Esophagus muscularis mucosa (tissue), 4 donors: ENCODE measurements at places on chromosomes 1 and 21. TPM values are rescaled to one million over a fixed set of nuclear protein-coding genes. Genes with fewer than 3 reads are reported as not detected.

The ARTN gene
- total RNA-seq = 0.42 TPM

GRCh38 chr1:185681034-185681633 is 53.1 kb upstream of the HMCN1 start:
- H3K27ac ChIP-seq = no peak overlapping the region
- no peaks in the 10 kb centered on the region for H3K27me3 ChIP-seq
- no peak overlapping the region for H3K4me3 ChIP-seq
- no peaks in the 10 kb centered on the region for H3K36me3 ChIP-seq
- no peak for DNase-seq
- H3K4me1 ChIP-seq = no peaks in the 10 kb centered on the region

DNA sequence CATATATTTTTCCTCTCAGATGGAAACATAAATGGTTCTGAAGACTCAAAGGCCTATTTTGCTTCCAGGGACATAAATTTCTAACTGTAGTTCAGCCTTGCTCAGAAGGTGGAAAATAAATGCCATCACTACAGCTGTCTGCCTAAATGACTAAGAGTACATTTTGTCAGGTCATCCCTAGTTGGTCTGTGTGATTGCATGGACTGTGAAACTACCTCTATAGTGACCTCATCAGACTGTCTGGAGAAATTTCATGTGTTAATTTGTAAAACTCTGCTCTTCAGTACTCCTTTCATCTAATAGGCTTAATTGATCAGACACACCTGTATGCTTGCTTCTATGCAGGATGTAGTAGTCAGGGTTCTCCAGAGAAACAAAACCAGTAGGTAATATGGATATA is 886.9 kb downstream of the AMY1C start:
- no peaks in the 10 kb centered on the region for H3K27me3 ChIP-seq
- no peak overlapping the region for H3K4me3 ChIP-seq
- H3K36me3 ChIP-seq = no peaks in the 10 kb centered on the region

DNA sequence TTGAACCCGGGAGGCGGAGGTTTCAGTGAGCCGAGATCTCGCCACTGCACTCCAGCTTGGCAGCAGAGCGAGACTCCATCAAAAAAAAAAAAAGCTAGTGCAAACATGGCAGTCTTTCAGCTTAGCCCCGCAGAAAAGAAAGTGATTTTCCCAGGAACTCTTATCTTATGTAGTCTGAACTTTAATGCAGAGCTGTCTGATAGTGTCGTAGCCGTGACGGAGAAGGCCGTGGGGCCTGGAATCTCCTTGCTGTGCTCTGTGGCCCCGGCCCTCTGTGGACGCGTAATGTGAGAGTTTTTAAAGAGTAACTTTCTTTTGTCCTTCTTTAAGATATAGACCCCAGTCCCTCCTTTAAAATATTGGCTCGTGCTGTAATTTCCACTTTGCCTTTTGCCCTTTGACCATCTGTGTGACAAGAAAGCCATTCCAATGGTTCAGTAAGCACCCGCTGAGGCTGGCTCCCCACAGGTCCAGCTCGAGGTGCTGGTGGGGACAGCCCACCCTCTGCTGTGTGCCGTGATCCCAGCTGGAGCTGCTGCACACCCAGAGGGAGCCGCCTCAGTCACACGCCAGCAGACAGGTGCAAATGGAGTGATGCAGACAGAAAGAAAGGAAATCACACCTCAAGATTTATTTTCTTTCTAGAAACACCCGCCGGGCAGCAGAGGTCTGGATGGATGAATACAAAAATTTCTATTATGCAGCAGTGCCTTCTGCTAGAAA is 164.0 kb downstream of the PGBD5 start:
- no peaks in the 10 kb centered on the region for H3K27me3 ChIP-seq
- peaks cover 8% of the 10 kb centered on the region for H3K4me1 ChIP-seq
- H3K4me3 ChIP-seq = no peak overlapping the region
- no peak for DNase-seq

- DNase-seq = no peak
- no peak within 1 kb of the TSS for H3K27ac ChIP-seq
- no peak within 1 kb of the TSS for H3K4me3 ChIP-seq
- peaks cover 20% of the 10 kb centered on the region for H3K27me3 ChIP-seq
- H3K36me3 ChIP-seq = no peaks in the 10 kb centered on the region
Measured at GRCh38 chr1:60073605-60074278, at the start of gene C1orf87. TSS of gene C1orf87 (minus strand) at chr1:60073770. CDS start at chr1:60072643, 1,127 bp downstream.

DNA sequence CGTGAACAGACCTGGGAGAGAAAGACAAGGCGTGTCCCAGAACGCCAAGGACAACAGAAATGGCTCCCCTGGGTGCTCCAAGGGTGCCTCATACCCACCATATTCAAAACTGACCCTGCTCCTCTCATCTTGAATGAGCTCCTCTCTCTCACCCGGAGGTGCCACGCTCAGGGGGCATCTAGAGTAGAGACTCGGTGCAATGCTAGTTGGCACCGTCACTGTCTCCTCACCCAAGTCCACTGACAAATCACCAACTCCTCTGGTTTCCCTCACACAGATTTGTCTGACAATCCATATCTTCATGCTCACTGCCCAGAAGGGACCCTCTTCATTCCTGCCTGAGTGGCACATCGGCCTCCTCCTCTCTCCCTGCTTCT is 5.0 kb downstream of the TMEM125 start:
- H3K27me3 ChIP-seq = peaks cover 13% of the 10 kb centered on the region
- no peaks in the 10 kb centered on the region for H3K4me1 ChIP-seq
- H3K4me3 ChIP-seq = no peak overlapping the region
- no peak overlapping the region for H3K27ac ChIP-seq
- no peak for DNase-seq

The ALG14 gene
- 0.65 TPM for total RNA-seq

The TIE1 gene
- 51.1 TPM for total RNA-seq

GRCh38 chr1:183567584-183567983 is 22.7 kb downstream of the NCF2 start:
- H3K4me3 ChIP-seq = no peak overlapping the region
- no peak for DNase-seq
- no peak overlapping the region for H3K27ac ChIP-seq
- H3K27me3 ChIP-seq = no peaks in the 10 kb centered on the region
- H3K4me1 ChIP-seq = peaks cover 5% of the 10 kb centered on the region
- no peaks in the 10 kb centered on the region for H3K36me3 ChIP-seq

GRCh38 chr1:2477791-2478499 is 1.9 kb downstream of the PLCH2 start:
- no peak overlapping the region for H3K4me3 ChIP-seq
- H3K4me1 ChIP-seq = no peaks in the 10 kb centered on the region
- H3K27ac ChIP-seq = no peak overlapping the region
- no peaks in the 10 kb centered on the region for H3K27me3 ChIP-seq
- H3K36me3 ChIP-seq = no peaks in the 10 kb centered on the region

DNA sequence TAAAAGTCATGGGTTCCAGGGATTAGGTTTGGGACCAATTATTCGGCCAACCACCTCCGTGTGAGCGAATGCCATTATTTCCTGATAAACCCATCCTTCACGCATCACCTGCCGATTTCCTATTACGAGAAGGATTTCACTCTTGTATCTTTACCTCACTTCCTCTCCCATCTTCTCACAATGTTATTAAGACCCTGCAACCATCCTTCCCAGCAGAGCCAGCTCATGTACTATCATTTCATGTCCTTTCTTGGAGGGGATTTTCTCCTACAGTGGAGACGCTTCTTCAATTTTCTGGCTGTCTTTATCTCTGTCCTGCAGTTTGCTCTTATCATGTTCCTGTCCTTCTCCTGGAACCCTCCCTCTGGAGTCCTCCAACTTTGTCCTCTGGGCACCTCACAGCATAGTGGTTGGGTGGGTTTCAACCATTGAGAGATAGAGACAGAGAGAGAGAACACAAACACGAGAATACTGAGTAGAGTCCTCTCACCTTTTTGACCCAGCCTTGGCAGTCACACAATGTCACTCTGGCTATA is 192.2 kb downstream of the DYRK1A start:
- H3K4me3 ChIP-seq = no peak overlapping the region
- H3K36me3 ChIP-seq = no peaks in the 10 kb centered on the region
- no peaks in the 10 kb centered on the region for H3K27me3 ChIP-seq
- H3K27ac ChIP-seq = no peak overlapping the region

DNA sequence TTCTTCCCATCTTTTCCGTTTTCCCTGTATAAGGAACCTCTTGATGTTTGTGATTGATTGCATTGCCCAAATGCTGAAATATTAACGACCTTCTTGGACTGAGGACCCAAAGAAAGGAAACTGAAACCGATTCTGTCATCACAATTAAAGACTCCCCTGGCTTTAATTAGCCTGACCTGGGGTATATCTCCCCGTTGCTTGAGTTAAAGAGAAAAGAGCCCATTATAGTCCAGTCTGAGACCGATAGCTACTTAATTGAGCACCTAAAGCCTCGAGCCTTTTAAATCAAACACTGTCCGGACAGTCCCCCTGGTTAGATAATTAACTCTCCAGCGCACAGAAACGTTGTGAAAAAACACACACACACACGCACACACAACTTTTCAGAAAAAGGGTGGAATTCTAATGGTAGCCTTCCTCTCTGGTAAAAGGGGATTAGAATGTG is 8.0 kb downstream of the LMO4 start:
- peaks cover 67% of the 10 kb centered on the region for H3K4me1 ChIP-seq
- H3K27me3 ChIP-seq = no peaks in the 10 kb centered on the region
- peaks cover 28% of the 10 kb centered on the region for H3K36me3 ChIP-seq
- no peak for DNase-seq

The KCNJ9 gene
- total RNA-seq = not detected

The TINAGL1 gene
- total RNA-seq = 139 TPM

The MTR gene
- total RNA-seq = 29.7 TPM

GRCh38 chr1:156808186-156809030 is 8.2 kb downstream of the SH2D2A start:
- H3K4me1 ChIP-seq = peaks cover 33% of the 10 kb centered on the region
- DNase-seq = no peak
- no peak overlapping the region for H3K4me3 ChIP-seq
- H3K27me3 ChIP-seq = no peaks in the 10 kb centered on the region
- H3K27ac ChIP-seq = no peak overlapping the region
- no peaks in the 10 kb centered on the region for H3K36me3 ChIP-seq

The DDX59 gene
- 21.5 TPM for total RNA-seq

DNA sequence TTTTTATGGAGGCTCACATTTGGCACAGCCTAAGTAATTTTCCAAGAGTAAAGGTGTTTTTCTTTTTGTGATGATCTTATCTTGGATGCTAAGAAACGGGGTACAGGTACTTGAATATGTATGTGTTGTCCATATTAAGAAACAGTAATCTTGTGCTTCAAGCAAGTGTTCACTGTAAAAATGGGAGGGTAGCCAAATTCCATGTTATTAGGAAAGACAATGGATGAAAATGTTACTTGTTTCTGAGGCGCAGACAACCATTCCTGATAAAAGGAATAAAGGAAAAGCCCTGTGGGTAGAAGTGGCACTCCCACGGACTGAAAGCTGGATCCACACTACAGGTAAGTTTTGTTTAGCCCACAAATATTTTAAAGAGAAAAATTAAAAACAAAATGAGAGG is 15.6 kb downstream of the C21orf91 start:
- H3K27me3 ChIP-seq = no peaks in the 10 kb centered on the region
- peaks cover 17% of the 10 kb centered on the region for H3K36me3 ChIP-seq
- H3K4me3 ChIP-seq = no peak overlapping the region
- no peak overlapping the region for H3K27ac ChIP-seq

The PPIH gene
- total RNA-seq = 15.6 TPM

The TMEM82 gene
- not detected for total RNA-seq

DNA sequence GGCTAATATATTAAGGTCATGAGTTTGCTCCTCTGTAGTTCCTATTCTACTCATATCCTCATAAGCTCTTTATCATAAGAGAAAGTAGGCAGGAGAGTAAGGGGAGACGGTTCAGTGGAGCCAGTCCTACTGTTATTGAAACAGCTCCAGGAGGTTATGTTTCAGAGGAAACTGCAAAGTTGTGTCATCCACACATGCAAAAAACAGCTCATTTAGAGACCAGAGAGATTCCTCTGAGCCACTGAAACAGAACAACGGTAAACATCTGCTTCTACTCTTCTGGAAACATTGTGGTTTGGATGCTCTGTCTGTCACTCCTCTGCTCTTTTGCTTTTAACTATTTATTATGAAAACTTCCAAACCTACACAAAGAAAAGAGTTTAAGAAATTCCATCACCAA is 66.3 kb upstream of the PPP2R5A start:
- H3K4me3 ChIP-seq = no peak overlapping the region
- no peaks in the 10 kb centered on the region for H3K36me3 ChIP-seq
- no peak for DNase-seq

GRCh38 chr1:24846671-24847070 is 83.4 kb downstream of the RUNX3 start:
- peaks cover 8% of the 10 kb centered on the region for H3K36me3 ChIP-seq
- peaks cover 7% of the 10 kb centered on the region for H3K4me1 ChIP-seq

- no peaks in the 10 kb centered on the region for H3K4me1 ChIP-seq
- H3K4me3 ChIP-seq = no peak overlapping the region
- H3K27ac ChIP-seq = no peak overlapping the region
- H3K27me3 ChIP-seq = no peaks in the 10 kb centered on the region
Measured at GRCh38 chr1:90457985-90458384, 259.1 kb downstream of the BARHL2 start.

DNA sequence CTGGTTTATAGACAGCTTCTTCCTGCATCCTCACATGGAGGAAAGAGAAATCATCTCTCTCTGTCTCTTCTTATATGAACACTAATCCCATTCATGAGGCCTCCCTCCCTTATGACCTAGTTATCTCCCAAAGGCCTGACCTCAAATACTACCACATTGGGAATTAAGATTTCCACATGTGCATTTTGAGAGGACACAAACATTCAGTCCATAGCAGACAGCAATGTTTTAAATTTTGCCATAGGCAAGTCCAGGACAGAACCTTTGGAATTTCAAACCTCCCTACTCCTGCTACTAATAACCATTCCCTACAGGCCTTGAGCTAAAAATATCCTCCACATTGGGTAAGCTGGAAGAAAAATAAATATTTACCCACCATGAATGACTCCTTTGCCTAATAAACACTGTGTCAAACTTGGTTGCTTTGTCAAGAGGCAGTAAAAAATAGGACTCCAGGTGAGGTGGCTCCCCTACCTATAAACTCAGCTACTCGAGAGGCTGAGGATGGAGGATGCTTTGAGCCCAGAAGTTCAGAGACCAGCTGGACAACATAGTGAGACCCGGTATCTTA is 113.7 kb downstream of the ZNF281 start:
- DNase-seq = no peak
- H3K27me3 ChIP-seq = no peaks in the 10 kb centered on the region
- H3K27ac ChIP-seq = no peak overlapping the region
- no peaks in the 10 kb centered on the region for H3K36me3 ChIP-seq

The PEX11B gene
- total RNA-seq = 18.3 TPM

GRCh38 chr1:203597331-203598090 is 29.1 kb upstream of the ATP2B4 start:
- H3K4me1 ChIP-seq = peaks cover 73% of the 10 kb centered on the region
- no peaks in the 10 kb centered on the region for H3K27me3 ChIP-seq
- no peaks in the 10 kb centered on the region for H3K36me3 ChIP-seq
- peak overlapping the region; percentile 34 for H3K4me3 ChIP-seq
- H3K27ac ChIP-seq = peak overlapping the region; percentile 84
- no peak for DNase-seq

- no peaks in the 10 kb centered on the region for H3K36me3 ChIP-seq
- H3K4me1 ChIP-seq = no peaks in the 10 kb centered on the region
- no peak overlapping the region for H3K27ac ChIP-seq
- H3K27me3 ChIP-seq = no peaks in the 10 kb centered on the region
- H3K4me3 ChIP-seq = no peak overlapping the region
- DNase-seq = no peak
Measured at GRCh38 chr1:35044431-35044830, 12.7 kb upstream of the ZMYM6 start.

The RAB42 gene
- 3.7 TPM for total RNA-seq
